ENCODE measurements at places on chromosomes 11 and 22.

GRCh38 chr11:106794058-106794457, 224.2 kb downstream of the GUCY1A2 start:
- DNase-seq, result no peak

GRCh38 chr22:46574438-46574992, 37.1 kb upstream of the CELSR1 start:
- DNase-seq, result no peak

DNA sequence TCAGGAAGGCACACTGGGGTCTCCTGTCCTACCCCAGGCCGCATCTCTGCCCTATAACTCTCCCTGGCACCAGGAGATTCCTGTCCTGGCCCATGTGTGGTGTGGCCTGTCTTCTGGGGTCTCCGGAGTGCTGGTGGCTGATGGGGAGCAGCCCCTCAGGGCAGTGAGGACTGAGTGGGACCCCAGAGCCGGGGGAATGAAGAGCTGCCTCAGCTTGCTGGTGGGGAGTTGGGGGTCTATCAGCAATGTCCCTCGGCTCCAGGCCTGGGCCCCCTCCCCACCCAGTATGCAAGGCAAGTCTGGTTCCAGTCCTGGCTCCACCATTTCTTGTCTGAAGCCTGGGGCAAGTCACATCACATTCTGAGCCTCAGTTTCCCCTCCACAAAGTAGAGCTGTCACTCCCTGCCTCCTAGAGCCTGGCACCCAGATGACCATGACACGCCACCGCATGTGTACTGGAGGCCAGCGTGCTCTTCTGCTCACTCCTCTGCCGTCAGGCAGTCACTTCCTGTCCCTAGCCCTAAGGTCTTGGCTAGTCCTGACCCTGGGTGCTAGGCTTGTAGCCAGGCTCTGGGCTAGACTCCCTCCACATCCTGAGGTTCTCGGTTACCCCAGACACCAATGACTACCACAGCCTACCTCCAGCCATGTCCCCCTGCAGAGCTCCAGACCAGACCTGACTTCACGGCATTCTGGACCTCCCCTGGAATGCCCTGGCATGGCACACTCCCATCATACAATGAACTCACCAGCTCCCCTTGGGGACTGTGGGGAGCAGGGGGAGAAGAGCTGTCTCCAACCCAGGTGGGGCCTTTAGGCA, 12.8 kb downstream of the ARAP1 start:
- no peak for DNase-seq

DNA sequence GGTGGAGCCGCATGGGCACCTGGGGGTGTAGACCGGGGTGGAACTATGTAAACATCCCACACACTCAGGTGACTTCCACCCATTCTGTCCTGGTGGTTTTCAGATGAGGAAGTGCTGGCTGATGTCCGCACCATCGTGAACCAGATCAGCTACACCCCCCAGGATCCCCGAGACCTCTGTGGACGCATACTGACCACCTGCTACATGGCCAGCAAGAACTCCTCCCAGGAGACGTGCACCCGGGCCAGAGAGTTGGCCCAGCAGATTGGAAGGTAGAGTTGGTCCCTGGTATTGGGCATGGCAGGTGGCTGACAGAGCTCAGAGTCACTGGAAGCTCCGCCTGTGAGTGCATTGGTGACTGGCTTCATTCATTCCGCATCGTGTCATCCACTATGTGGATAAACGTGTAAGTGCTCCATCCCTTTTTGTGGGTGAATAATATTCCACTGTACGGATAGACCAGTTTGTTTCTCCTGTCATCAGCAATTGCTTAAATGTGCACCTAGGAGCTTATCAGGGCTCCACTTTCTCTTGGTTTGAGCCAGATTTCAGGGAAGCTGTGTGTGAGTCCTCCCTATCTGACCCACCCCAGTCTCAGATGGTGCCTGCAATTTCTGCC, 29.9 kb downstream of the NADSYN1 start:
- DNase-seq, result no peak

GRCh38 chr22:21573750-21574494, 6.4 kb downstream of the UBE2L3 start:
- DNase-seq, result no peak

DNA sequence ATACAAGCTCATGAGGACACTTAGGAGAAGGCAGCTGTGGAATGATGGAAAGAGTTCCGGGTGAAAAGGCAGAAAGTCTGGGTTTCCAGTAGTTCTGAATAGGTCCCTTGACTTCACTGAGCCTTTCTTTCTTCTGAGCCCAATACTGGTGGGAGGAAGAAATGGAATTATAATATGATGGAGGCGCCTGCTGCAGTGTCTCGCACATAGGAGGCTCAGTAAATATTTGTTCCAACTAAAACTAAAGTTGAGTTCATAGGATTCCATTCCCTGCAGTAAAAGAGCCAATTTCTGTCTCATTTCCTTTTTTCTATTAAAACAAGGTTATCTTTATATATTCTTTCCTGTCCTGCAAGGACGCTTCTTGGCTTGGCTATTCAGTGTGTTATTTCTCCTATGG, 5.2 kb upstream of the CLMP start:
- DNase-seq, result no peak

DNA sequence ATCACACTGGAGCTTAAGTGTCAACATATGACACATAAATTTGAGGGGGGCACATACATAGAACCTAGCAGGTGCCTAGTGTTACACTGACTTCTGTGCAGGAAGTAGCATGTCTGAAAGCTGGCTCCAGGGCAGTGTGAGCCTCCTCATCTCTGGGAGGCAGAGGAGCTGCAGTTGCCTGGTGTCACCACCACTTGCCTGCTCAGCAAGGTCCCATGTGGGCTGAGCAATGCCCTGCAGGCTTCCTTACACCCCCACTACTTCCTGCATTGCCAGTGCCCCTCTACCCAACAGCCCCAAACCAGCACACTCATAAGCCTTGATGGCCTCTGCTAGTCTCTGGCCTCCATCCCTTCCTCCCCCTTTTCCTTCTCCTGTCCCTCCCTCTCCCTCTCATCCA, 165.8 kb downstream of the BUD13 start:
- DNase-seq, result no peak

- DNase-seq, result peak; percentile 65
Measured at GRCh38 chr11:64148226-64148916, 17.5 kb downstream of the MACROD1 start.

- no peak for DNase-seq
Measured at GRCh38 chr11:26550022-26550421, 22.0 kb downstream of the MUC15 start.

DNA sequence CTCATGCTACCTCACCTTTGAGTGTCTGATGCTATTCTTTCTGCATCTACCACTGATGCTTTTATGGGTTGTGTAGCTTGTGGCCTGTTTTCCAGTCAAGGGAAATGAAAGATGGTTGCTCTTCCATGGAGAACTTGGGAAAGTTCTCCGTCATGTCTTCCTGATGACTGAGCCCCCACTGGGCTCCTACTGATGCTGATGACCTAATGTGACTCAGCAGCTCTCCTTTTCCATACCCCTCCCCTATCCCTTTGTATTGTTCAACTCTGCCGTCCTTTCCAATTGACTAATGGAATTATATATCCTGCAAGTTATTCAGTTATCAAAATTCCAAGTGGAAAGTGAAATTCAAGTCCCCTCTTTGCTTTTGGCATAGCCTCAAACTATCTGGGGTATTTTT, 44.7 kb downstream of the REXO2 start:
- no peak for DNase-seq

DNA sequence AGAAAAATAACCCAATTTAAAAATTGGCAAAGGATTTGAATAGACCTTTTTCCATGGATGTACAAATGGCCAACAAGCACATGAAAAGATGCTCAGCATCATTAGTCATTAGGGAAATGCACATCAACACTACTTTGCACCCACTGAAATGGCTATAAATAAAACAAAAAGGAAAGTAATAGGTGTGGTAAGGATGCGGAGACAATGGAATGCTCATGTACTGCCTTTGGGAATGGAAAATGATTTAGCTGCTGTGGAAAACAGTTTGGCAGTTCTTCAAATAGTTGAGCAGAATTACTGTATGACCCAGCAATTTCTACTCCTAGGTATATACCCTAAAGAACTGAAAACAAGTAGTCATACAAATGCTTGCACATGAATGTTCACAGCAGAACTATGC, 37.4 kb downstream of the LARGE2 start:
- DNase-seq, result no peak

GRCh38 chr11:5310423-5310822, 8.7 kb upstream of the OR51B4 start:
- no peak for DNase-seq

- DNase-seq, result no peak
Measured at GRCh38 chr11:117786135-117786870, 10.7 kb downstream of the DSCAML1 start.

Measured in stimulated activated CD4-positive, alpha-beta T cell treated with anti-CD3 and anti-CD28 coated beads, Interleukin-1b, Interleukin-23, amount 100 ng/mL, for 4 hours (primary cell).